ENCODE measurements at places on chromosomes 16 and 17. TPM values are rescaled to one million over a fixed set of nuclear protein-coding genes. Genes with fewer than 3 reads are reported as not detected.

CPD gene
- total RNA-seq = 27.8 TPM

GRCh38 chr16:19532601-19533000 lies 8.9 kb downstream of the CCP110 start:
- no peaks in the 10 kb centered on the region for H3K4me1 ChIP-seq
- H3K27ac ChIP-seq = no peak overlapping the region
- H3K4me3 ChIP-seq = no peak overlapping the region
- peaks cover 32% of the 10 kb centered on the region for H3K36me3 ChIP-seq

GRCh38 chr16:790086-790485 lies 1.7 kb downstream of the CHTF18 start:
- no peak overlapping the region for H3K27ac ChIP-seq
- no peaks in the 10 kb centered on the region for H3K27me3 ChIP-seq
- no peak overlapping the region for H3K4me3 ChIP-seq

ETV4 gene
- 0.29 TPM for total RNA-seq

Data from gastrocnemius medialis (tissue), 4 donors.